Gastrocnemius medialis (tissue), 4 donors: ENCODE measurements at places on chromosomes 2 and 18.

DNA sequence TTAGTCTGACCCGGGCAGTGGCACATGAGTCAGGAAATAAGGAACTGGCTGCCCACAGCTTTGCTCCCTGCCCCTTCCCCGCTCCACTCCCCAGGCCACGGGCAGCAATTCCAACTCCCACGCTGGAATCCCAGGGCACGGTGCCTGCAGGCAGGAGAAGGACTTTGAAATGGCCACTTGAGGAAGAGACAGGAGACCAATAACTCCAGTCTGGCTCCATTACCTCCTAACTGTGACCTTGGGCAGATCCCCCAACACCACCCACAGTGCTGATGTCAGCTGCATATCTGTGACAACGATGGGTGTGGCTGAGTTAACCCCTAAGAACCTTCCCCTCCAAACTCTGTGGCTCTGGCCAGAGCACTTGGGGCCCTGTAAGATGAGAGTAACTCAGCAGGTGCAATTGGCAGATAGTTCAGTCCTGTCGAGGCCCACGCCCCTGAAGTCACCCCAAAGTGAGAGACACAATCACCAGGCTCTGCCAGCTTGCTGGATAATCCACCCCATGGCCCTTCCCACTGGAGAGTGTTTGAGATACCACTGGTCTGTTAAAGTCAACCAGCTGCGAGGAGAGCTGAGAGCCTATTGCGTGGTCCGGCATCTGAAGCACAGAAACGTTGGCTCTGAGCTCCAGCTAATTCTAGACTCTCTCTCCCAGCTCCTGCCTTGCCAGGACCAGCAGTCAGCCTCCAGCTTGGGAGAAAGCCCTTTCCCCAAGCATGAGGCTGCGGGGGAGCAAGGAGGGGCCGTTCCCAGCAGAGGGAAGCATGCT is 175.2 kb downstream of the TNS1 start:
- peak; percentile 83 for DNase-seq

DNA sequence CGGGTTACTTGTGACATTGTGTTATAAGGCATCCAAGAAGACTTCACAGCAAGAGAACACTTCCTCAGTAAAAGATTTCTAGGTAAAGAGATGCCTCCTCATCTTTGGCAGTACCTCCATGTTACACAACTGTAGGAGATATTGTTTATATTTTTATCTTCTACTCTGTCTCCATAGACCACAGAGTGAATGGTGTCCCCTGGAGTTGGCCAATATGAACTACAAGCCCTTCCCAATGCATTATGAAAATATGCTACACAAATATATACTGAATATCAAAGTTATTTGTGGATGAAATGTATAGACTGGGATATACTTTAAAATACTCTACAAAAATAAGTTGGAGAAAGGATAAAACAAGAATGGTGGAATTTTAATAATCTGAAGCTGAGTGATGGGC is 46.7 kb downstream of the MBOAT2 start:
- no peak for DNase-seq

- peak; percentile 87 for DNase-seq
Measured at GRCh38 chr2:217858519-217859491, 144.0 kb downstream of the TNS1 start.

GRCh38 chr2:79219383-79219988 is 59.9 kb upstream of the REG3A start:
- DNase-seq = no peak

GRCh38 chr2:12589802-12590320 is 126.9 kb upstream of the TRIB2 start:
- no peak for DNase-seq

DNA sequence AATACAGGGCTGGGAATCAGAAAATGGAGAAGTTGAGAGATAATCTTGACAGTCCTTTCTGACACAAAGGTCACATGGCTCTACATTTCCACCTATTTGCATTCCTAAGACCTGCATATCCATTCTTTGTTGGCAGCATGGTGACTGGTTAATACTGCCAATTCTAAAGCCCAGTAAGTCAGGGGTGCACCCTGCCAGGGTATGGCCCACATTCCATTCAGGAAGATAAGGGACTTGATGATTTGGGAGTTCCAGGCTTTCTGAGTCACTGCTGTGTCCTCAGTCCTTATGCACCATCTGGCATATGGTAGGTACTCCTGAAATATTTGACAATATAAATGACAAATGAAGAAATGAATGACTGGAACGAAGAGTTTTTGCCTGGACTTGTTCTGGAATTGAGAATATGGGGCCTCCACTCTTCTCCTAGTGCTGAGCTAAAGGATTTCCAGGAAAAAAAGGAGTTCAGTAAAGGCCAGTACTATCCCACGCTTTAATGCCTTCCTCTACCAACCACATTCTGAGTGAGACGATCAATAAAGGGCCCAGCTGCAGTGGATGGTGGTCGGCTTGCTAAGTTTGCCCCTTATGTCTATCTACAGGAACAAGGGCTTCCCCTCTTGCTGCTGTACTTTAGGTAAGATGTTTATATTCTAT is 31.7 kb upstream of the EIF2AK3 start:
- no peak for DNase-seq

DNA sequence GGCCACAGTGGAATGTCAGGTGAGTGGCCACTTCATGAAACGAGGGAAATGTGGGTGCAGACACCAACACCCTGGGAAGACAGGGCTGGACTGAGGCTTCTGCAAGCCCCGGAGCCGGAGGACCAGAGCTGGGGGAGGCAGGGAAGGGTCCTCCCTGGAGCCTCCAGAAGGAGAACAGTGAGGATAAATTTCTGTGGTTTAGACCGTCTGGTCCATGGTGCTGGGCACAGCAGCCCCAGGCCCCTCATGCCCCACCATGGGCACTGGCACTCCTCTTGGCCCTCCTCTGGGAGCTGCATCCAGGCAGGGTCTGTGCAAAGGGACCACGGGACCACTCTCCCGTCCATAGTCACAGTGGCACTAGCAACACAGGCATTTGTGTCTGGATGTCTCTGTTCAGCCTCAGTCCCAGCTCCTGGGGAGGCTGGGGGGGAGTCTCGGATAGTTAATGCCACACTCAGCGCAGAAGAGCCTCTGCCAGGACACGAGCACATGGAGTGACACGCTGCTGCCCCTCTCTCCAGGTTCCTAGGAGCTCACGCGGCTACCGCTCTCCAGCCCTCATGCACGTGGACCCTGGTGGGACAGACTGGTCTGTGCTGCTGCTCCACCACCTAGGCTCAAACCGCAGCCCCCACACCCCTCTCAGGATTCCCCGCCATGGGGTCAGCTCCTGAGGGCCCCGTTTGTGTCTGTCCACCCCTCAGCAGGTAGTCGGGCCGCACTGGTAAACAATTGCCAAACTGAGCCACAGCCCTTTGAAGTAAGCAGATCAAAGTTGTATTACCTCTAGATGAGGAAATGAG is 305.9 kb upstream of the SALL3 start:
- no peak for DNase-seq

DNA sequence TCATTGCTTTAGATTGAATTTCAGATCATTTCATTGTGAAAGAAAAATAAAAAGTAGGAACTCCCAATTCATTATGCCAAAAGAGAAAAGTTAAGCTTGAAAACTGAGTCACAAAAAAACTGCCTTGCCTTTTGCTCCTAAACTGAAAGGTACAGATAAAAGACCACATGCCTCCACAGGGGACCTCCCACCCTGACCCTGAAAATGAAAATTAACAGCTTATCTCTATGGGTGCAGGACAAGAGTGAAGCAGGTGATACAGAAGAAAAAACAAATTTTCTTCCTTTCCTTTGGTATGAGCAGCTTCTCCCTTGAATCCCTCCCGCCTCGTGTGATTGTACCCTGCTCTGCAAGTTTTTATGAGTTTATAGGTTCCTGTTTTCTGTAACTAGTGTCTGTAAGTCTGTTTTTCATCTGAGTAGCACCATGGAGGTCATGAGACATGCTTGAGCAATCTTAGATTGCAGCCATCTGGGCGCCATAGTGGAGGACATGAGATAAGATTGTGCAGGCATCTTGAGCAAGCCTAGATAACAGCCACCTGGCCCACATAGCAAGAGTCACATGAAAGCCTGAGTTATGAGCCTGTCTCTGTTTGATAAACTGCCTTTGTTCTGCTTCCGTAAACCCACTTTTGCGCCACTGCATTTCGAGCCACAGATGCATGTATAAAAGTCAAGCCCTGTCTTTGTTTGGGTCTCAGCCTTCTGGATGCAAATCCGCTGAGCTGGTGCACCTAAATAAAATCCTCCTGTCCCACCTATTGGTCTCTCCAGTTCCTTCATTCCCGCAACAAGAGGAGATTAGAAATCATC is 56.2 kb upstream of the DYNC1I2 start:
- DNase-seq = no peak

- DNase-seq = no peak
Measured at GRCh38 chr2:6052649-6053048, 360.5 kb downstream of the SOX11 start.

- no peak for DNase-seq
Measured at GRCh38 chr18:29321561-29321960, 1144.6 kb upstream of the CDH2 start.

- no peak for DNase-seq
Measured at GRCh38 chr2:223008162-223008561, 43.8 kb upstream of the KCNE4 start.

DNA sequence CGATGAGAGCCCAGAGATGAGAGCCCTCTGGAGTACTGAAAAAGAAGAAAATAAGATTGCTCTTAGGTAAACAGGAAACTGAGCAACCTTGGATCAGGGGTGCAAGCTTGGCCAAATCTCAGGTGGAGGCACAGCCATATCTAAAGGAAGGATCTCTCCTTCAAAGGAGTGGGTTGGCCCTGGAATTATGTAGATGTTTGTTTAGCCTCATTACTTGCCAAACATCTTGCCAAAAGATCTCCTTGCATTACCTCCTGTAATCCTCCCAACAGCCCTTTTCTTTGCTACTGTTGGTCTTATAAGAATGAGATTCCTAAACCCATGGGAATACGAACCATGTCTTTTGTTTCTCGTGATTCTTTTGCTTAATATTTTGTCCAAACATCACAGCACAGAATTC is 332.6 kb upstream of the NCKAP5 start:
- no peak for DNase-seq

GRCh38 chr2:158463496-158464095 is 6.8 kb downstream of the PKP4 start:
- no peak for DNase-seq

DNA sequence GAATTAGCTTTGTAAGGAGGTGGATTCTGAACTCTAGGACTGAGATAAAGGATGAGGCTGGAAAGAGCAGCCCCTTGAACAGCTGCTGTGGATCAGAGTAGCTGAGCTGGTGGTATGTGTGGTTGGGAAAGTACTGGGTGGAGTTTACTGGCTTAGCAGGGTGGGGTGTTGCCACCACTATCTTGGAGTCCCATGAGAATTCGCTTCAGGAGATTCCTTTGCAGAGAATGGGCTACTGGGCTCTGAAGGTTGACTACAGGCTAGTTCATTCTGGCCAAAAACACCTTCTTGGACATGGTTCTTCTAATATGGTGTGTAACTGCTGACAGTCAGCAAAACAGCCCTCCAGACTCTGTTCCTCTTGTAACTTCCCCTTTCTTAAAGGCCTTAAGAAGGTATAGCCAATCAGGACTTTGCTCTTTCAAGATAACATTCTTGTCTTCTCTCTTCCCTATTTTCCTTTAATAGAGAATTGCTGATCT is 52.7 kb downstream of the TET3 start:
- no peak for DNase-seq

- no peak for DNase-seq
Measured at GRCh38 chr2:112184121-112184520, 45.9 kb downstream of the FBLN7 start.

DNA sequence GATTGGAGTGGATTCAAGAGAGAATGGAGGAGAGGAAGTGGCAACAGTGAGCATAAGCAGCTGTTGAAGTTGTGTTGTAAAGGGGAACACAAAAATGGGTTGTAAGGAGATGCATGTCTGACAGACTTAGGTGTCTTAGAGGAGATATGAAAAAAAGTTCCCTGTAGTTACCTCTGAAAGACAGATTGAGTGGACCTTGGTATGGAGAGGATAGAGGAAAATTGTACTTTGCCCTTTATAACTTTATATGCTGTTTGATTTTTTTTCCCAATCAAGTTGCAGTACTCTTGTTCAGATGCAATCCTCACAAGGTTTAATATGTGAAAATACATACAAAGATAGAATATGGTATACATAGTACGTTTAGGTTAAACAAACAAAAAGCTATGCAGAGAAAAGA is 73.6 kb downstream of the LYPD6B start:
- no peak for DNase-seq

GRCh38 chr2:70726947-70727725 is 40.9 kb downstream of the ADD2 start:
- DNase-seq = no peak

DNA sequence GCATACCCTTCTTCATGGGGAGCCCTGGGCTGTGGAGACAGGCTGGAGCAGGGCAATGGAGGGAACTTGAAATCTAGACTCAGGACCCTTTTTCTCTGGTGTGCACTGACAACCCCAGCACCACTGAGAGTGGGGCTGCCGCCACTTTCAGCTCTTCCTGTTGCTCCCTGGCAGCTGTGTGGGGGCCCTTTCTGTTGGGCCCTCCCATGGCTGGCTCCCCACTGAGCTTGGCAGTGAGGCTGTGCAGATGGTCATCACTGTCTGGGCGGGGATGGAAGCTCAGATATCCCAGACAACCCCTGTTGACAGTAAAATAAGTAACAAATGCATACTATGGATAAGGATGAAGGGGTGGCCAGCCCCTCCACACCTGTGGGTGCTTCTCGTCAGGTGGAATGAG is 6.7 kb downstream of the MYO7B start:
- no peak for DNase-seq

- DNase-seq = no peak
Measured at GRCh38 chr2:132915812-132916549, 246.0 kb upstream of the LYPD1 start.

DNA sequence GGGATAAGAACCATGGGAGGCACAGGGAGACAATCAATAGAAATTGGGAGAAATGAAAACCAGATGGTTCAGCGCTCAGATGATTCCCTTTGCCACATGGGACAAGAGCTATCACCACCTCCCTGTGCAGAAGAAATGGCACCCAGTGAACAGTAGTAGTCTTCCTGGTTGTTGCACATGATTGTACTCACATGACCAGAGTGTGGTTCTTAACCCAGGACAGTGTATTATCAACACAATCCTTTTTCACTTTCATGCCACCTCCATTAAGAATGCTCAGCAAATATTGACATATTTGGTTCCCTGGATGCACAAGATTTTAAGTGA is 149.0 kb upstream of the SH3BP4 start:
- no peak for DNase-seq

- no peak for DNase-seq
Measured at GRCh38 chr2:226691255-226691654, 108.4 kb downstream of the IRS1 start.

DNA sequence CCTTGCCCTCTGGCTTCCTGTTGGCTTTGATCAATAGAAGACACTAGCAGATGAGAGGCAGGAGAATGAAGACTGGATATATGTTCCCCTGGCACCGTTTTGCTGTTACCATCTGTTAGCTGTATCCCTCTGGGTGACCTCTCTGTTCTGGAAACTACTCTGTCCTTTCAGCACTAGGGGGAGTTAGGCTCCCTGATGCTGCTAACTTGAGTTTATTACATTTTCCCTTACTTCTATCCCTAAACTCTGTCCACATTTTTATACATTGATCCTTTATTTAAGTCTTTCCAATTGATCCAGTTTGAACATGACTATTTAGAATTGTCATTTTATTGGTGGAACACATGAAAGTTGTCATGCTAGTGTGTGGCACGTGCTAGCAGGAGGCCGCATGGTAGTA is 1014.3 kb upstream of the CDH2 start:
- no peak for DNase-seq

- DNase-seq = no peak
Measured at GRCh38 chr18:62583376-62583775, 60.6 kb downstream of the ZCCHC2 start.
